ENCODE measurements at places on chromosomes 11 and 22. TPM values are rescaled to one million over a fixed set of nuclear protein-coding genes. Genes with fewer than 3 reads are reported as not detected.

The GAL3ST1 gene
- total RNA-seq, result 4.1 TPM

DNA sequence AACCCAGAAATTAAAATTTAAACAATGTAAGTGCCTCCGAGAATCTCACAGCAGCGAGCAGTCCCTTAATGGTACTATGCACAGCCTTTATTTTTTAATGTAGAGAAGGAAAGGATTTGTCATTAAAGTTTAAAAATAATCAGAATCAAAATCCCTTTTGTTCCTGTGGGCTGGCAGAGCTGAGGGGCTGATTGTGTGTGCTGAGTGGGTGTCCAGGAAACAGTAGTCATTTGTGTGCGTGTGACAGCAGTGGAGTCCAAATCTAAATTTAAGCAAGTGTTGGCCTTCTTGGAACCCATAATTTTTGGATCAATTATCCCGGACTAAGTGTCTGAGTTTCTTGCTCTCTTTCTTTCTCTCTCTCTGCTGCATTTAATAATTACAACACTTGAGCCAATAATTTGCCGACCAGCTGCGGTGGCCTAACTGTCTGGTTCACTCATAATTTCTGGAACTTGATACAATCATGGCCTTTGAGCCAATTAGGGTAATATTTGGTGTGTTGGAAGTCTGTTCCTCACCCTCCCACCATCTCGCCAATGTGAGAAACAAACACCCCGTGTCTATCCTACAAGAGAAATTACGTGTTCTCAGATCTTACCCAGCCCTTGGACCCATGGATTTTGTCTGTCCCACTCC, 528.0 kb downstream of the SOX6 start:
- H3K36me3 ChIP-seq, result no peaks in the 10 kb centered on the region
- DNase-seq, result no peak
- H3K4me1 ChIP-seq, result no peaks in the 10 kb centered on the region

The CCDC88B gene
- 7.5 TPM for total RNA-seq

DNA sequence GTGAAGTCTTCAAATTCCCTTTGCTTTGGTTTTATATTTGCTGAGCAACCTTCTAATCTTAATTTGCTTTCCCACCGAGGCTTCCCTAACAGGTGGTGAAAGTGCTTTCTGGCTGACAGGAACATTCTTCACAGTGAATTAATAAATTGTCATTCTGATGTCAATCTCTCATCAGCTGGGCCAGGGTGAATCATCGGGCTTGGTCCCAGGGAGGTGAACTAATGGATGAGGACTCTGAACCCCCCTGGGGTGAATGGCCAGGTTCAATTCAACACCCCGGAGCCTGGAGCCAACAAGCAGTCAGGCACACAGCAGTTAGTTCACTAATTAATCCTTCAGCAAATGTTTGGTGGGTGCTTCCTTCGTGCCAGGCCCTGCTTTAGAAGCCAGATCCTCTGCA, 155.4 kb upstream of the PDGFD start:
- H3K27ac ChIP-seq, result no peak overlapping the region
- no peaks in the 10 kb centered on the region for H3K4me1 ChIP-seq
- no peaks in the 10 kb centered on the region for H3K36me3 ChIP-seq
- no peaks in the 10 kb centered on the region for H3K27me3 ChIP-seq
- H3K4me3 ChIP-seq, result no peak overlapping the region
- no peak for DNase-seq

- no peak for DNase-seq
- H3K36me3 ChIP-seq, result no peaks in the 10 kb centered on the region
- H3K4me1 ChIP-seq, result peaks cover 4% of the 10 kb centered on the region
- no peak overlapping the region for H3K27ac ChIP-seq
- H3K27me3 ChIP-seq, result no peaks in the 10 kb centered on the region
- no peak overlapping the region for H3K4me3 ChIP-seq
These were observed 1.2 kb upstream of the PDE3B start for GRCh38 chr11:14642453-14642852.

The DTX4 gene
- total RNA-seq, result 15.3 TPM

The KCNJ1 gene
- not detected for total RNA-seq

- no peak overlapping the region for H3K27ac ChIP-seq
- DNase-seq, result no peak
- no peaks in the 10 kb centered on the region for H3K4me1 ChIP-seq
- no peaks in the 10 kb centered on the region for H3K27me3 ChIP-seq
- no peaks in the 10 kb centered on the region for H3K36me3 ChIP-seq
These were observed 14.4 kb downstream of the YWHAH start for GRCh38 chr22:31958625-31959239.

DNA sequence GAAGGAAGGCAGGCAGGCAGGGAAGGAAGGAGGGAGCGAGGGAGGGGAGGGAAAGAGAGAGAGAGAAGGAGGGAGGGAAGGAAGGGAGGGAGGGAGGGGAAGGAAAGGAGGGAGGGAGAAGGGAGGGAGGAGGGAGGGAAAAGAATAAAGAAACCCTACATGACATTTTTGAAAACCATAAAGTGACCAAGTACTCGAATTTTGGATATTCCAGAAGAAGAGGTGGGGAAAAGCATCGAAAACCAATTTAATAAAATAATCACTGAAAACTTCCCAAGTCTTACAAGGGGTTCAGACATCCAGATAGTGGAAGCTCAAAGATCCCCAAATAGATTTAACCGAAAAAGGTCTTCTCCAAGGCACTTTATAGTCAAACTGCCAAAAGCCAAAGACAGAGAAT, 11.7 kb downstream of the GDPD4 start:
- H3K36me3 ChIP-seq, result no peaks in the 10 kb centered on the region
- no peaks in the 10 kb centered on the region for H3K4me1 ChIP-seq
- no peak overlapping the region for H3K27ac ChIP-seq
- DNase-seq, result no peak
- H3K4me3 ChIP-seq, result no peak overlapping the region

The PDGFB gene
- total RNA-seq, result 5.5 TPM

The OR4P4 gene
- not detected for total RNA-seq

DNA sequence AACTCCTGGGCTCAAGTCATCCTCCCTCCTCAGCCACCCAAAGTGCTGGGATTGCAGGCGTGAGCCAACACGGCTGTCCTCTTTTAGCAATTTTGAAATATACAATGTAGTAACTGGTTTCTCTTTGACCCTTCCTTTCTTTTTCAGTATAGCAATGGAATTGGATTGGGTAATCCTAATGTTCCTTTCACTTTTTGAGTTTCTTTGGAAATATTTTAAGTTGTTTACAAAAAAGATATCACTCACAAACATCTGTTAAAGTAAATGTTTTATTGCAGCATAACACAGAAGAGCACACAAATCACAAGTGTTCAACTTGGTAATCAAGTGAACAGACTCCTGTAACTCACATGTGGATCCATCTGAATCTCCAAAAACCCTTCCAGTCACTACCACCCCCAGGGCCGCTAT, 44.6 kb upstream of the EP300 start:
- no peaks in the 10 kb centered on the region for H3K27me3 ChIP-seq
- H3K27ac ChIP-seq, result no peak overlapping the region
- DNase-seq, result no peak
- H3K4me1 ChIP-seq, result peaks cover 7% of the 10 kb centered on the region
- no peaks in the 10 kb centered on the region for H3K36me3 ChIP-seq
- H3K4me3 ChIP-seq, result no peak overlapping the region

GRCh38 chr11:74307434-74307833, 4.0 kb downstream of the P4HA3 start:
- DNase-seq, result no peak
- no peak overlapping the region for H3K27ac ChIP-seq
- H3K27me3 ChIP-seq, result no peaks in the 10 kb centered on the region
- no peak overlapping the region for H3K4me3 ChIP-seq

DNA sequence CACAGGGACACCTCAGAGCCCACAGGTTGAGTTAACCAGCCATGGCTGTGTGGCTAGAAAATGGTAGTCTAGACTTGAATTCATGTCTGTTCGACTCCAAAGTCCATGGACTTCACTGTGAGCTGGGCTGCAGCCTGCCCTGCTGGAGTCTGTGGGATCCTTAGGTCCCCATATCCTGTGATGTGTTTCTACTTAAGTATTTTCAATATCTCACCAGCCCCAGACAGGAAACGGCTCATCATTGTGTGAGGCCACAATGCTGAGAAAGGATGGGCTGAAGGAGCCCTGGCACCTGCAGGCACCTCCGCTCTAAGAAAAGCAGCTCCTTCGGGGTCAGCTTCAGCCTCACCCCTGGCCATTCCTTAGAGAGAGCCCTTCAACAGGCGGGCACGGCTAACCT, 93.1 kb downstream of the NAT10 start:
- H3K4me1 ChIP-seq, result peaks cover 4% of the 10 kb centered on the region
- no peaks in the 10 kb centered on the region for H3K27me3 ChIP-seq
- no peak overlapping the region for H3K27ac ChIP-seq
- H3K36me3 ChIP-seq, result no peaks in the 10 kb centered on the region
- DNase-seq, result no peak

The SEC14L6 gene
- 1.5 TPM for total RNA-seq

DNA sequence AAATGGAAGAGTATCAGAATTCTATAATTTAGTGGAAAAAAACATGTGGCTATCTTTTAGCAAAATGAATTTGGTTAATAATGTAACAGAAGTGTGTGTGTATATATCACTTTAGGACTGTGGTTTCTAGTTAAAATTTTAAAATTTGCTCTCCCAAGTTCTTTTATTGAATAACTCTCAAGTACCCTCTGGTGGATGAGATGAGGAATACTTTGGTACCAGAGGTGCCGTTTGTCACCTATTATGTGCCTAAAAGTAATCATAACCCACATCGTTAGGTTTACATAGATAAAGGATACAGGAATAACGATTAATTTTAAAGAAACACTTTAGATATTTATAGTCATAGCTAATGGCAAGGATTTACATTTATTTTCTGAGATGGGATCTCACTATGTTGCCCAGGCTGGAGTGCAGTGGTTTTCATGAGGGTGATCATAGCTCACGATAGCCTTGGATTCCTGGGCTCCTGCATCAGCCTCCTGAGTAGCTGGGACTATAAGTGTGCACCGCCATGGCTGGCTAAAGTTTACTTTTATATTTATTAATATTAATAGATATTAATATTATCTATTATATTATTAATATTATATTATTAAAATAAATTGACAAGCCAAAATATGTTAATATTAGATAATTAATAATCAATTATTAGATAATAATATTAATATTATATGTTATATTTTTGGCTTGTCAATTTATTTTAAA, 66.7 kb upstream of the CAPRIN1 start:
- no peak overlapping the region for H3K4me3 ChIP-seq
- no peak for DNase-seq
- no peaks in the 10 kb centered on the region for H3K36me3 ChIP-seq
- H3K27me3 ChIP-seq, result no peaks in the 10 kb centered on the region
- no peak overlapping the region for H3K27ac ChIP-seq

- H3K4me3 ChIP-seq, result no peak overlapping the region
- no peak for DNase-seq
- H3K27me3 ChIP-seq, result no peaks in the 10 kb centered on the region
- H3K36me3 ChIP-seq, result no peaks in the 10 kb centered on the region
These were observed 365.7 kb upstream of the CADM1 start for GRCh38 chr11:115869780-115870431.

DNA sequence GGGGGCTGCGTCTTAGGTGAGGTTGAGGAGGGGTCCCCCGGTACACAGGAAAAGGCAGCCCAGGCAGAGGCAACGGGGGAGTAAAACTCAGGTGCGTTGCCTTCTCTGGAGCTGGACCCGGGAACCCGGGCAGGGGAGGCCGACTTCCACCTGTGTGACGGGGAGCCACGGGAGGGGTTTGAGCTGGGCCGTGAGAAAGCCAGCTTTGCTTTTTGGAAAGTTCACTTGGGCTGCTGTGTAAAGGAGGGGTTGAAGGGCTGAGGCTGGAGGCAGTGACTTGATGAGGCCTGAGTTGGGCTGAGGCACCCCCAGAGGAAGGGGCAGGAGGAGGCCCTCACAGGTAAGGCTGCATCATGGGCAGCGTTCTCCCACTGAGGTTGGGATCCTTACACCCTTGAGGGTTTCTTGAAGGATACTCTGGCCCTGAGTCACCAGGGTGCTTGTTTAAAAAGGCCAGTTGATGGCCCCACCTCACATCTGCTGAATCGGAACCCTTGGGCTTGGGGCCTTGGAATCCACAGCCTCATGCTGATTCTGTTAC, 47.2 kb downstream of the CHRDL2 start:
- no peak for DNase-seq
- no peak overlapping the region for H3K4me3 ChIP-seq
- no peaks in the 10 kb centered on the region for H3K36me3 ChIP-seq
- no peak overlapping the region for H3K27ac ChIP-seq
- peaks cover 2% of the 10 kb centered on the region for H3K4me1 ChIP-seq

The CRYBB3 gene
- total RNA-seq, result 0.69 TPM

DNA sequence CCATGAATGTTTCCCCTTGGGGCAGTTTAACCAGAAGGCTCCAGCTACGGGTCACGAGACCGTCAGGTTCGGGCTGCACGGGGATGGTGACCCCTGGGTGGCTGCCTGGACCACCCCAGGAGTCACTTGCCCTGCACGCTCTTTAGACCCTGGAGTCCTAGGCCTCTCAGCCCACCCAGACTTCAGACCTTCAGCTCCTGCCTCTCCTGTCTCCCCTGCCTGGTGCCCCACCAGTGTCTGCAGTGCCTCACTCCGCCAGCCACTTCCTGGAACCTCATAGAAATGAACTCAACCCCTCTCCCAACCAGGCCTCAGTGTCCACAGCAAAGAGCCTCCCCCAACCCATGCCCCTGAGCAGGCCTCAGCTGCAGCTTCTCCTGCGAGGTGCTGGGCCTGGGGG, 12.5 kb upstream of the MS4A10 start:
- no peak overlapping the region for H3K4me3 ChIP-seq
- no peaks in the 10 kb centered on the region for H3K36me3 ChIP-seq
- H3K27ac ChIP-seq, result no peak overlapping the region
- no peaks in the 10 kb centered on the region for H3K27me3 ChIP-seq
- no peaks in the 10 kb centered on the region for H3K4me1 ChIP-seq
- no peak for DNase-seq

The HEPACAM gene
- total RNA-seq, result 0.10 TPM

DNA sequence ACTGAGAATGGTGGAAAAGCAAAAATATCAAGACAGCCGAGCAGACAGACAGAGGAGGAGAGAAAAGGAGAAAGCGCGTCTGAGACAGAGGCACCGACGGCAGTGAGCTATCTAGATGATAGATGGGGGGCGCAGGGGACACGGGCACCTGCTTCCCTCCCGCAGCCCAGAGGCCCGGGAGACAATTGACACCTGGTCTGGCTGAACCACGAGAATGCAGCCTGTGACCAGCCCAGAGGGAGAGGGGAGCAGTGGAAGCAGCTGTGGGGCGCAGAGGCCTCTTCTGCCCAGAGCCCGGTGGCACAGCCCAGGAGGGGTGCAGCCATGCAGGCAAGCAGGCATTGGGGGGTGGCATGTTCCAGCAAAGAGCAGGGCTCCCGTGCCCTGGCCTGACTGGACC, 48.2 kb downstream of the ELFN2 start:
- no peak overlapping the region for H3K27ac ChIP-seq
- H3K4me3 ChIP-seq, result no peak overlapping the region
- H3K4me1 ChIP-seq, result no peaks in the 10 kb centered on the region
- H3K36me3 ChIP-seq, result no peaks in the 10 kb centered on the region
- no peaks in the 10 kb centered on the region for H3K27me3 ChIP-seq
- DNase-seq, result no peak

DNA sequence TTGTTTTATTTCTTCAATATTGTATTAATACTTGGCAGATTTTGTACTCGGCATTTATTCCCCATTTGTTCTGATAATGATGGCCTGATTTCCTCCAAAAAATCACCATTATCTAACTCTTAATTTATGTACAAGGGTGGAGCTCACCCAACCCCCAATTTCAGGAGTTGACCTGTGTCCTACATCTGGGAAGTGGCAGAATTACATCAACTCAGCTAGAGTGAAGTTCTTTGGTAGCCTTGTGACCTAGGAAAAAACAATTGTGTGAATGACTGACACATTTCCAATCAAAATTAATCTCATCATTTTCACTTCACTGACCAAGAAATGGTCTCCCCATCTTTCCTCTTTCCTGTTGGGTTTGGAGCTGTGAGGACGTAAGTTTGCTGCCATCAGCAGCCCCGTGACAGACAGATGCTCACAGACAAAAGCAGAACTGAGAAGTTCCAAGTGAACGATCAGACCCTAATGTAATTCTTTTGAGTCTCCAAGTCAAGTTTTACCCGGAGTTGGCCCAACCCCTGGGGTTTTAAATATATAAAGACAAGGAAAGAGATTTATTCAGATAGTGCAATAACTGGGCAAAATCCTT, 16.6 kb upstream of the MS4A6E start:
- no peak for DNase-seq
- no peaks in the 10 kb centered on the region for H3K36me3 ChIP-seq

All from ovary (tissue), 10 donors.